Caco-2 (cell line): ENCODE measurements at places on chromosomes 12 and 14.

DNA sequence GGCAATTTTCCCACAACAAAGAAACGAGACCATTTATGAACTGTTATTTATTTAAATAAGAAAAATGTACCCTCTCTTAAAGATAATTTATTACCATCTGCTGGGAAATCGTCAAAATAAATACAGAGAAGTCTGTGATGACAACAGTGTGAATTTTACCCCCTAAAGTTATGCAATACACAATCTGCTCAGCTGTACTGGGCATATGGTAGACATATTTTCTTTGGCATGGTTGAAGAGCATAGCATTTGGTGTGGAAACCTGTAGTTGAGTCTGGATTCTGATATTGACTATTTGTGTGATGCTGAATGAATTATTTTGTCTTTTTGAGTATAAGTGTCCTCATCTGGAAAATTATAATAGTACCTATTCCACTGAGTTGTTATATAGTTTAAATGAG lies 60.0 kb downstream of the CFAP54 start:
- no peak for DNase-seq

DNA sequence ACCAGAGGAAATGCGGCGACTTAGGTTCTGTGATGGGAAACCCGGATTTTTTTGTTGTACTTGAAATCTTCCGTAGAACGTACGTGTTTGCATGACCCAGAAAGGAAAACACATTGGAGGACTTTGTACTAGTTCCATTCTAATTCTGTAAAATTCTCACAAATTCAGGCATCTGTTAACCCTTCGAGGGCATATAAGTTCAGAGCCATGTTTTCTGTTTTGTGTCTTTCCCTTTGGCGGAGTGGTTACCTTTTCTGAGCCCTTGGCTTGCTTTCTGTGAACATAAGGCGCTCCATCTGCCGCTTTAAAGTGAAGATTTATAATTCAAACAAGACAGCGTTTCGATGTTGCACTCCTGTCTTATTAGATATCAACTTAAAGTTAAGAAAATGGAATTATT lies 34.2 kb downstream of the BICD1 start:
- no peak for DNase-seq

DNA sequence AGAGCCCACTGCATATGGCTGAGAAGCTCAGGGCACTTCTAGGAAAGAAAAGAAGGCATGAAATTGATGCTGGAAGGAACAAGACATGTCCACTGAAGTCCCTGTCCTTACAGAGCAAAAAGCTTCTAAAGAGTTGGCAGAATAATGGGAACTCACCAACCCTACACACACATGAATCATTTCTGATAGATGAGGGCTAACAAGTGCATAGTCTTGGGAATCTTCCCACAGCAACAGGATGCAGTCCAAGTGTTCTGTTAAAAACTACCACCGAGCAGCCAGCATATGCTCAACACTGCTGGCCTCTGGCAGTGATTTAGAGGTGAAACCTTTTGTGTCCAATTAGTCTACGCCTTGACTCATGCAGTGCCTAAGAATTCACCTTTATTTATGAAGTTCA lies 44.8 kb downstream of the RHOJ start:
- DNase-seq, result no peak

DNA sequence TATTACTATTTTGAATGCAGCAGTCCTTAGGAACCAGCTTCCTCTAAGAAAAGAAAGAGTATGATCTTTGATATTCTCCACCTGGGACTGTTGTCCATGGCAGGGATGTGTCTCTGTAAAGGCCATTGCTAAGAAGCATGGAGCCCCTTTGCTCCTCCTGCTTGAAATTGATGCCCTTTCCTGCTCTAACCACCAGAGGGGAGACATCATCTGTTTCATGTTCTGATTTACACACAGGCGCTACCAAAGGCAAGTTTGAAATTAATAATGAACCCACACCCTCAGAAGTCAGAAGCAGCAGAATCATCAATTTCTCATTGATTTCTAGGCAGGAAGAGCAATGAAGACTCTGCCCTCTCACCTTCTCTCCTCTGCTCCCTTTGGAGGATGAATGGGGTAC lies 253.8 kb downstream of the RMST start:
- DNase-seq, result peak; percentile 33

- DNase-seq, result no peak
Measured at GRCh38 chr12:89203144-89203543, 149.2 kb downstream of the DUSP6 start.

GRCh38 chr14:104873380-104874055 lies 8.4 kb downstream of the CEP170B start:
- DNase-seq, result no peak

- DNase-seq, result no peak
Measured at GRCh38 chr12:132955094-132956010, 754 bp downstream of the ZNF605 start.

GRCh38 chr12:14664434-14665023 lies 31.9 kb downstream of the GUCY2C start:
- no peak for DNase-seq

DNA sequence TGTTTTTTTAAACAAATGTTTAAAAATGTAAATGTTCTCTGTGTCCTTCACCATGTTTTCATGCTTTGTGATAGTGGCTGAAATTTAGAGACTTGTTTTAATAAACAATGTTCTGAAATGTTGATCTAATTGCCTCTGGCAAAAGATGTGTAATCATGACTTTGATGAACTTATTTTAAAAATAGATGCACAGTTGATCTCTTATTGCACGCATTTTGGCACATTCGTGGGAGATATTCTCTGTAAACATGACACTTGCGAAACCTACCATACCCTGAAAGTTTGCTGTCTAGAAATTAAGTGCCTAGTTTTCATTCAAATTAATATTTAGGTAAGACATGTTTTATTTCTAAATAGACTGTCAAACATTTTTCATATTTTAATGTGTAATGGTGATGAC lies 119.7 kb upstream of the DNM1L start:
- DNase-seq, result no peak

GRCh38 chr14:46691819-46692218 lies 40.2 kb upstream of the RPL10L start:
- no peak for DNase-seq

DNA sequence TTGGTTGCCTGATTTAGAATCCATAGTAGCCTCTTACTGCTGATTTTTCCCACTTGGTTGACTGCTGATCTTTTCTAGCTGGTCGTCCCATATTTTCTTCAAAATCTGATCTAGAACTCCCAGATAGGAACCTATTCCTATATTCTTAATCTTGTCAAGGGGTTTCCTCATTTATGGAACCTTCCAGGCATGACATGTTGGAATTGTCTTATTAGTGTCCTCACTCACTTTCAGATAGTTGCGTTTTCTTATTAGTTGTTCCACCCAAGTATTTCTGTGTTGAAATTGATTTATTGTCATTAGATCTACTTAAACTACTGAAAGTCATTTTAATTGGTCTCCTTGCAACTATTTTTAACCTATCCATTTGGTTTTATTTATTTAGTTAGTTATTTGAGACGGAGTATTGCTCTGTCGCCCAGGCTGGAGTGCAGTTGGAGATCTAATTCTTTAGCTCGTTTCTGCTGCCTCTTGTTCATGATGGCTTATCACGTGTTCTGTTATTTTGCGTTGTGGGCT lies 25.0 kb downstream of the KTN1 start:
- no peak for DNase-seq

DNA sequence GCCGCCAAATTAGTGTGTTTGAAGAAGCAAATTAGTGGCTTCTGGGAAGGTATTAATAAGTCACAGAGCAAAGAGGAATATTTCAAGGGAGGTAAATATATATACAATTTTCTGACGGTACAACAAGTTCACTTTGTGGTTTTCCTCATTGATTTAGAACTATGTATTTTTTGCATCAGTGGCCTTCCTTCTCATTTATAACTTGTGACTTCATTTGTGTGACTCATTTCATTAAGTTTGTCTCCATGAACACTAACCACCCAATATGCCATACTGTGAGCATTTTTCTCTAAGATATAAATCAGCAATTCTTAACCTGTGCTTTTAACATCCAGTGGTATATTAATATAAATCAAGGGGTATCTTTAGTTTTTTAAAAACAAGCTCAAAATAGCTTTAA lies 29.3 kb upstream of the ARHGAP5 start:
- DNase-seq, result no peak

DNA sequence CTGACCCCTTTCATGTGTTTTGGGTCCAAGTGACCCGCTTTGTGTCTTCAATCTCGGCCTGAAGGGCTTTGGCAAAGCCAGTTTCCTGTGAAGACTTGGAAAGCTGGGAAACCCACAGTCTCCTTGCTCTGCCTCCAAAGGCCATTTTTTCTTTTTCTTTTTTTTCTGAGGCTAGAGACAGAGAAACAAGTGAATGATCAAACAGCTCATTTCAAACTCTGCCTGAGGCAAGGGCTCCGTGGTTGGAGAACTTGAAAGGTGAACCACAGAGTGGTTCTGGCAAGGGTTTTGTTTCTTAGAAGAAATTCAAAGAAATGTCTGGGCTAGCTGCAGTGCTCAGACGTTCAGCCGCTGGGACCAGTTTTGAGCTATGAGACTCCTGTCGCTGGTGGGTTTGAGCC lies 62.7 kb downstream of the ERH start:
- no peak for DNase-seq

DNA sequence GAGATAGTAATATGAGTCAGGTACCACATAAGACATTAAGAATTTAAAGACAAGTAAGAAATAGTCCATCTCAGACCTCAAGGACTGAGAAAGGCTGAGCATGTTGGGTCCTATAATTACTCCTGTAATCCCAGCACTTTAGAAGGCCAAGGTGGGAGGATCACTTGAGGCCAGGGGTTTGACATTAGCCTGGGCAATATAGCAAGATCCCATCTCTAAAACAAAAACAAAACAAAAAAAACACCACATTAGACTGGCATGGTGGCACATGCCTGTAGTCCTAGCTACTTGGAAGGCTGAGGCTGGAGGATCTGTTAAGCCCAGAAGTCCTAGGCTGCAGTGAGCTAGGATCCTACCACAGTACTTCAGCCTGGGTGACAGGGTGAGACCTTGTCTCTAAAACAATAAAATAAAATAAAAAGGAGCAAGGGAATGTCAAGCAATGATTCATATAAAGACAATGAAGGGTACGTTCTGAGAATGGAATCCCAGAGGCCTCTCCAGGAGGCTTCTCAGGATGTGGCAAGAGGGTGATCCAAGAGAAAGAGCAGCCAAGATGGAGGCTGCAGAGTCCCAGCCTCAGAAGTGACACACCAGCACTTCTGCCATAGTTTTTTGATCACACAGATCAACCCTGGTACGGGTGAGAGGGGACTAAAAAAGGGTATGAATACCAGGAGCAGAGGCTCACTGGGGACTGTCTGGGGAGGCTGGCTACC lies 206.4 kb downstream of the CRADD start:
- no peak for DNase-seq

DNA sequence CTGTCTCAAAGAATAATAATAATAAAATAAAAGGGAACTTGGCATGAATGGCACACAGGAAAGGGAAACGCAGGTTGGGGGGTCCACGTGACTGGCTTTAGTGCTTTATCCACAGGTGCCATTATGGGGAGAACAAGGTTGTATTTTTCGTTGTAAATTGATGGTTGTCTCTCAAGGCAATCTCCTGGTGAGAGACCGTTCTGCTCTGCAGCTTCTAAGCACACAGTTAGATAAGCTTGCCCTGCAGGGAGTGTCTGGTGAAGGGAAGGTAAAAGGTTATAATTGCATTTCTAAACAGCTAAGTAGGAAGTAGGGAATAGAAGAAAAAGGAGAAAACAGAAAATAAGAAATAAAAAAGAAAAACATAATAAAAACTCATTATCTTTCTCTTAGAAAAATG lies 69.1 kb upstream of the CPSF6 start:
- DNase-seq, result no peak

DNA sequence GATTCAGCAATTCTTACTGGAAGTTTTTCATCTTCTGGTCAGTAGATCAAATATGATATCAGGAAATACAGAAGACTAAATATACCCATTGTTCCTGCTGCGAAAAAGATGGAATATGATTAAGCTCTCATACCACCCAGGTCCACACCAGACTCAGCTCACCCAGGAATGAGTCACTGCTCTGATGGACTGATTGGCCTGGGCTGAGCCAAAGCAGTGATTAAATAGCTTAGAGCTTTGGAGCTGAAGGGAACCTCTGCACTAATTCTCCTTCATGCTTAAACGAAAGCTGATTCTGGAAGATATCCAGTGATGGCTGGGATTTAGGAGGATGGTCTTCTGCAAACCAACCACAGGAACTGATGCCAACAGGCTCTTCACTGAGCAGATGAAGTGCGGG lies 62.0 kb upstream of the SYT1 start:
- DNase-seq, result no peak

GRCh38 chr14:26486922-26487321 lies 110.9 kb downstream of the NOVA1 start:
- DNase-seq, result no peak

DNA sequence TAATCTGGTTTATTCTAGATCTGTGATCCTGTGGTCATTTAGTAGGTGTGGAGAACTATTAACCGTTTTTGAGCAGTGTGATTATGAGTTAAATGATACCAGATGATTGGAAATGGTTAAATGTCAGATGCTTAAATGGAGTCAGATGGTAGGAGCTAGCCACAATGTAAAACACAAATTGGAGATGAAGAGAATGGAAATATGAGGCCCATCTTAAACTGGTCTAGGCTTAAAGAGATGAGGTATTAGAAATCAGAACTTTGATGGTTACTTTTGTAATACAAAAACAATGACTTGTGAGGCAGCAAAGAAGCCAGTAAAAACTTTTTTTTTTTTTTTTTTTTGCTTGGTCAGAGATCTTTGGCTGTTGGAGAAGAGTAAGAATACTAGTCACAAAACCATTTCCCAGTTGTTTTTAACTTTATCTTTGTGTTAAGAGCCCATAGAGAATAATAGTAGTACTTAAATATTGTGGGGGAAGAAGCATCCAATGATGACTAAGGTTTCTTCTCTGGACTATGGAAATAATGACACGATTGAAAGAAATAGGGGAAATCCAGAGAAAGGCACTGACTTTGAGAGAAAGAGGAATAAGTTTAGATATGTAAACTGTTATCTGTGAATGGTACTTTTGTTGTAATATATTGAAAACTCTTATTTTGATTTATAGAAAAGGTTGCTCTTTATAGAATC lies 95.9 kb downstream of the WNK1 start:
- no peak for DNase-seq

DNA sequence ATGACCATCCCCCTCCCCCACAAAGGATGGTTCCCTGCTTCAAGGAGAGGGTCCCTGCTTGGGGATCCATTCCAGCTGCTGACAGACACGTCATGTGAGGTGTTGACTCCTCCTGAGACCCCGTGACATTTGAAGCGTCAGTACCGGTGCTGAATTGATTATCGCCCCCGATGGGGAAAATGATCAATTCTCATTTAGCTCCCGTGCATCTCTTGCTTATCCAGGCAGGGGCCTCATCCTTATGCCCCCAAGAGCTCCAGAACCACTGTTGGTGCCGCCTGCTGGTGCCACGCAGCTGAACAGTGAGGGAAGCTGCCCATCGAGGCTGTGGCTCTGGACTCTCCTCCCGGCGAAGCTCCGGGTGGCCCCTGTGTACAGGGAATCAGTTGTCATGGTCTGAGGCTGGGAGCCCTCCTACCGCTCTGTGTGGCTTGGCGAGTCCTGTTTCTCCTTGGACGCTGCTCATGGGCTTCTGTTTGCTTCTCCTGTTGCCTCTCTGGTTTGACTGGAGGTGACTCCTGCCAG lies 4.6 kb downstream of the KIF26A start:
- DNase-seq, result no peak

- no peak for DNase-seq
Measured at GRCh38 chr12:27620121-27620520, 76.1 kb upstream of the REP15 start.
